Fibroblast of upper back skin (primary cell): ENCODE measurements at places on chromosomes 3 and 15.

GRCh38 chr3:18428991-18429745 is 4.0 kb upstream of the SATB1 start:
- DNase-seq: no peak

- DNase-seq: peak; percentile 88
These were observed 114.7 kb downstream of the ETFA start for GRCh38 chr15:76196269-76197231.

GRCh38 chr3:97720417-97720816 is 44.1 kb upstream of the ARL6 start:
- DNase-seq: no peak

DNA sequence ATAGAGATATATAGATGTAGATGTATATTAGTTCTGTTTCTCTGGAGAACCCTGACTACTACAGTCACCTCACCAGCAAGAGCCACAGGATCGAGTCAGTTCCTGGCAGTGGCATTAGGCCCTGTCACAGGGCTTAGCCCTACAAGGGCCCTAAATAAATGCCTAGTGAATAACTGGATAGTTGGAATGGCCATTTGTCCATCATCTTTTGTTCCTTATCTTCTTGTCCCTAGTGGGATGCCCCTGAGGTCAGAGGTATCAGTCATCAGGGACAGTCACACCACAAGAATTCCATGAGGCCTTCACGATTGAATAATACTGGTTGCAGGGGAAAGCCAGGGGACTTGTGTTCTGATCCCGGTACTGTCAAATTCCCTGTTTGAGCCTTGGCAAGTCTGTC is 204.9 kb upstream of the PPP2R3A start:
- no peak for DNase-seq

GRCh38 chr3:119637679-119638477 is 22.5 kb downstream of the POPDC2 start:
- DNase-seq: peak; percentile 95
